HepG2 (cell line): ENCODE measurements at places on chromosomes 12 and 14. TPM values are rescaled to one million over a fixed set of nuclear protein-coding genes. Genes with fewer than 3 reads are reported as not detected.

DNA sequence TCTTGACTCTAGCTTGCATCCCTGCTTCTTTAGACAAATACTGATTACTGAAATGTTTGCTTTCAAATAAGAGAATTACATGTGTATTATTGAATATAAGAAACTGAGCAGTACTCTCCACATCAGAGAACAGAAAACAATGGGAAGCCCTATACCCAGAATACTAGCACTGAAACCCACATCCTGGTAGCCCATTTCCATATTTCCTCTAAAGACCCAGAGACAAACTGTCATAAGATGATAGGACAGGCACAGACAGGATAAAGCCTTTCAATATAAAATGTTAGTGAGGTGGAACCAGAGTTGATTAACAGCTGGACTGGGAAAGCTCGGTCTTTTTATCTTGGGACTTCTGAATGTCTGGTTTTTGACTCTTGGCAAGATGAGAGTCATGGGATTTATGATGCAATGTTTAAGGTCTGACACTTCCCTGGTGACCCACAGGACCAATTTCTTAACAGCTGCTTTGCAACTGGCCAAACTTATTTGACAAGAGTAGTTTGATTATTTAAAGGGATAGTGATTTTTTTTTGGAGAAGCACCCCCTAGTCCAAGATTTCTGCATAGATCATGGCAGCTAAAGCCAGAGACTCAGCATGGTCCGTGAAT, 166.9 kb upstream of the ATXN7L3B start:
- DNase-seq: no peak

DNA sequence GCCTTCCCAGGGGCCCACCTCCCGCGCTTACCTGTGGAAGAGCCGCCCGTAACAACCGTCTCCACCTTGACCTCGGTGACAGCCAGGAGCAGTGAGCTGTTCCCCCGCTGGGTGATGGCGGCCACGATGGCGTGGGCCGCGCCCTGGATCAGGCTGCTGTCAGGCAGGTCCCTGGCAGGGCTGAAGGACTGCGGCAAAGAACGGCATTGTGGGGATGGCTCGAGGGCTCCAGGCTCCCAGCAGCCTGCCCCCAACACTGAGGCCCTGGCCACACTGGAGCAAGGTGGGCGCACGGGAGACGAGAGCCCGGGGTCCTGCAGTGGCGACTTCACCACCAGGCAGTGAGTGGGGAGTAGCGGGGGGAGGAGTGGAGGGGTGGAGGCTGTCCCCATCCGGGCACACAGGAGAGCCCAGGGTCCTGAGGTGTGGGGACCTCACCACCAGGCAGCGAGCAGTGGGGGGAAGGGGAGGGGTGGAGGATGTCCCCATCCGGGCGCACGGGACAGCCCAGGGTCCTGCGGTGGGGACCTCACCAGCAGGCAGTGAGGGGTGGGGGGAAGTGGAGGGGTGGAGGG, 25.0 kb downstream of the JAG2 start:
- no peak for DNase-seq

- no peak for DNase-seq
Observed at GRCh38 chr12:114090211-114090610, 124.1 kb upstream of the RBM19 start.

DNA sequence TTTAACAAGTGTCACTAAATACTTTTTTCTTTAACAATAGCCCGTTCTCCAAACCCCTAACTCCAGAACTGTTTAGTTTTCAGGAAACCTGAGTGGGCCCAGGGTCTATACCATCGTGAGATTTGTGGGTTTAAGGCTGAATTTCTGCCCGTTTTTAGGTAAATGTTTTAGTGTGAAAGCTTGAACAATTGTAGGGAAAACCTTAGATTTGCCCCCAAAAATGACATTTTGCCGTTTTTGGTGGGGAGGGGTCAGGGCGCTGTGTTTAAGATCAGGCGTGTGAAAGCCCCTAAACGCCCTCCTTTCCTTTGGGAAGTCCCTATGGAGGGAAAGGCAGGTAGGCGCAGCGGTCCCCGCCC, 320 bp upstream of the PRPF39 start:
- no peak for DNase-seq

- DNase-seq: no peak
Observed at GRCh38 chr12:89122852-89123251, 229.4 kb downstream of the DUSP6 start.

DNA sequence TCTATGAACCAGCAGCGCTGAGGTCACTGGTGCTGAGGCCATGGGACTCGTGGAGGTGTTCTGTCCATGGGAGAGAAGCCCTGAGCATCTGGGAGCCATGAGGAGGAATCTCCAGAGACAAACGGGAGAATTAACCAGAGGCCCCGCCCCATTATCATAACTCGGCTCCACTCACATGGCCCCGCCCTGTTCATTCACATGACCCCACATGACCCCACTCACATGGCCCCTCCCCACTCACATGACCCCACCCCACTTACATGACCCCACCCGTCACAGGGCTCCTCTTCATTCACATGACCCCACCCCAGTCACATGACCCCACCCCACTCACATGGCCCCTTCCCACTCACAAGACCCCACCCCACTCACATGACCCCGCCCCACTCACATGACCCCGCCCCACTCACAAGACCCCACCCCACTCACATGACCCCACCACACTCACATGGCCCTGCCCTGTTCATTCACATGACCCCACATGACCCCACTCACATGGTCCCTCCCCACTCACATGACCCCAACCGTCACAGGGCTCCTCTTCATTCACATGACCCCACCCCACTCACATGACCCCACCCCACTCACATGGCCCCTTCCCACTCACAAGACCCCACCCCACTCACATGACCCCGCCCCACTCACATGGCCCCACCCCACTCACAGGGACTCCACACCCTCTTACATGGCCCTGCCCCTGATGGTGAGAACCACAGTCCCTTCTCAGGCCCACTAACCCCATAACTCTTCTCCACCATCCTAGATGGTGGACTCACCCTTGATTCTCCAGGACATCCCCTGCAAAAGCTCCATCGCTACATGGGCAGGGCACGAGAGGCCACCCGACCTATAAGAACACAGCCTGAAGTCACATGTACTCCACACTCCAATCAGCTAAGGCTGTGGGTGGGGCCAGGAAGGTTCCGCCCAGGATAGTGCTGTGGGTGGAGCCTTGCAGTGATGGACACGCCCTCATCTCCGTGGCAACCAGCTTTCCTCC, 151.1 kb upstream of the SFSWAP start:
- no peak for DNase-seq

DNA sequence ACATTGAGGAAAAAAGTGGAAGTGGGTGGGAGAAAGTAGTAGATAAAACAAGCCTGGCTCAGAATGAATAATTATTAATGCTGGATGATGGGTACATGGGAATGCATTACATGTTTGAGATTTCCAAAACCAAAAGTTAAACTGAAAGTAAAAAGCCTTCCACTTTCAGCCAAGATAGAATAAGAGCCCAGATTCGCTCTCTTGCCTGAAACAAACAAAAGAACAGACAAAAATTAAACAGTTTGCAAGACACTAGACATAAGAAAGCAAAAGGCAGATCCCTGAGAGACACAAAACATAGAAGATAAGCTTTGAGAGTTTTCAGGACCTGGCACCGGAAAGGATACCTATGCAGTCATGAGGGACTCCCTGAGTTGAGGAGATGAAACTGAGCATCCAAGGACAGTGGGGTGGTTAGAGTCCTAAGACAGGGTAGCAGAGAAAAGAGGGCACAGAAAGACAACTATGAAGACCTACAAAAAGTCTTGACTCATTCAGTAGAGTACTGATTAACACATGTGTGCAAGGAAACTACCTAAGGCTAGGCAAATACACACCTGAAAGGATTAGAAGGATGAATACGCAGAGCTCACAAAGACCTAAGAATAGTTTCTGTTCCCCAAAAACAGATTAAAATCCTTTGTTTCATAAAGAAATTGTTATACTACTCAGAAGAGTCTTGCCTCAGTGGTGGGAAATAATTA, 54.1 kb downstream of the CEP83 start:
- no peak for DNase-seq

Gene FGD4
- total RNA-seq: 4.6 and 5.3 TPM in 2 replicates

Gene TRIM9
- total RNA-seq: 0.04 TPM in 1 of 2 replicates, not detected in the other
